NCI-H748 treated with DMSO at 0.1 percent for 48 hours (cell line): ENCODE measurements at places on chromosomes 2 and 18.

- DNase-seq, result no peak
Measured at GRCh38 chr18:6718267-6718666, 11.2 kb upstream of the ARHGAP28 start.

- DNase-seq, result no peak
Measured at GRCh38 chr2:70668432-70668831, 99.6 kb downstream of the ADD2 start.

DNA sequence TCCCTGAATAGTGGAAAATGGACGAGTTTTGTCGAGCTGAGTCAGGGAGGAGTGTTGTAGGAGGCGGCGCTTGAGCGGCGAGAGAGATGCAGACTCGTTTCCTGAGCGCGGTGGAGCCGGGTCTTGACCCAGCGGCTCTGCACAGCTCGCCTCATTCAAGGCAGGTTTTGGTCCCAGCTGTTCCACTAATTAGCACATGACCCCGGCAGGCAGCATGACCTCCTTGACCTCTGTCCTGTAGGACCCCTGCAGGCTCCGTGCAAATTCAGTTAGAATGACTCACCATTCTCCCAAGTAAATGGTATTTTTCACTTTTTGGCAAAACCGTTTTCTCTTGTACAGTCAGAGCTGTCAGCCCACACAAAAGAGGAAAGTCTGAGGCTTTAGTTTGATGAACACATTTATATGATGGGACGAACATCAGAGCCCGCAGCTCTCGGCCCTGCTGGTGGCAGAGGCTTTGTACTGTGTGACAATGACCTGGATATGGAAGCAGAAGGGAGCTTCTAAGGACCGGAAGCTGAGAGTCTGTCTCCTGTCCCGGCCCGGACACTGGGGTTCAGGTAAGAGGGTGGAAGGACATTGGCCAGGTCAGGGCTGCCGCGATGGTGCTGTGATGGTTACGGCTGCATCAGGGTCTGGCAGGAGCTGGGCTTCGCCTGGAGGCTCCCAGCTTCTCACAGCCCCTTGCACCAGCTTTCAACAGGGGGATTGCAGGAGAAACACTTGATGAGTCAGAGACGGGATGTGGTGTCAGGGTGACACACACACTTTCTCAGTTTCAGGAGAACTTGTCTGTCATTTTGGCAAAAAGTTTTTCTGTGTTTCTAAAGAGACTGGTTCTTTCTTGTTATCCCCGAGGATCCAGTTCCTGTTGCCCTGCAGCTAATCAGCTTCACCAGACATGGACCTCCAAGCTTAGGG lies 29.9 kb upstream of the ALKAL2 start:
- no peak for DNase-seq

DNA sequence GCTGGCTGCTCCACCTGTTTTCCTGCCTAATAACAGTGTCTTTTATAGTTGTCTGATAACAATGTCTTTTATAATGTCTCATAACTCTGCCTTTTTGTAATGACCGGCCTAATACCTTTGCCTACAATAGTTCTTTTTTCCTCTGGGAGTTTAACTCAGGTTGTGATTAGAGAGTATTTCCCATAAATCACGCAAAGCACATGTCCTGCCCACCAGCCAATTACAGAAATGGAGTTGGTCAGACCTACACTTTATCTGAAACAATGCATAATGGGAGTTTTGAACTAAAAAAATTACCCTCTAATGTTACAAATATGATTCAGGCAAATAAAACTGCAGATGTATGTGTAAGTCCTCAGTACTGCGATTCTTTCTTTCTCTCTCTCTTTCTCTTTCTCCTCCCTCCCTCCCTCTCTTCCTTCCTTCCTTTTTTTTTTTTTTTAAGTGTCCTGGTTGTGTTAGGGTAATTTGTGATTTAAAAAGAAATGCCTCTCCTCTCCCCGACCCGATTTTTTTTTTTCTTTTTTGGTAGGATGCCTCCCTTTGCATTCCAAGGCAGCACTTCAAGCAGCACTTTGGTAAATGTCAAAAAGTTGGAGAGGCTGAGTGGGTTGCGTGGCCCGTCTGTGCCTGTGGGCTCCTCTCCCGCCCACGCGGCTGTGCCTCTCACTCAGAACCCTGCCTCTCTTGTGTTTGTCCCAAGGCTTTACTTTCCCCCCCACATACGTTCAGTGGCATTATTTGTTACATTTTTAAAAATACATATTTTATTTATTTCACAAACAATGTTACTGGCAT lies 147.3 kb downstream of the AGAP1 start:
- no peak for DNase-seq

DNA sequence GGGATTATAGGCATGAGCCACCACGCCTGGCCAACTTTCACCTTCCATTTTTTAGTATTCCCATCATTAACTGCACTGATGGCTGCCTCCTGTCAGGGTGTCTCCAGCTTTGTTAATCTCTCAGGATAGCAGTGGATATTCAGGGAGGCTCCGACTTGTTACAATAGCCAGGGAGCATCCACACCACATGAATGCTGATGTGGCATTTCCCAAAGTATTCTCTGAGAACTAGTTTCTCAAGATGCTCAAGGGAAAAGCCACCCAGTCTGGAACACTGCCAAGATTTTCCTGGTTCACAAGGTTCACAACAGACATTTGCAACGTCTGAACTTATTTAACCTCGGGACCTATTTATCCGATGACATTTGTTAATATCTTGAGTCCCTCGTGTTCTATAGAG lies 33.8 kb downstream of the ZNF519 start:
- no peak for DNase-seq

DNA sequence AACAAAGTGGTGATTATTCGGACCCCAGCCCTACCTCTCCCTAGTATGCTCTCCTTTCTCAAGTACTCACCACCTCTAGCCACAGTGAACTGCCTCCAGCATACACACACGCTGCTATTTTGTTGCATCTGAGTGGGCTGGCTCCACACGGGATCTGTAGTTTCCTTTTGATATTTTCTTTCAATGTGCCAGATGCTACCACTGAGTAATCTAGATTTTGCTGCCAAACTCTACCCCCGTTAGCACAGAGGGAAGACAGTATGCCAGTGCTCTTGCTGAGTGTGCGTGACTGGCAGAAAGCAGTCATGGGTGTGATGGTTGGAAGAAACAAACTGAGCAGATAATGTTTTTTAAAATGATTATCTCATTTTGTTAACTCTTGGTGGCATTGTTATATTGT lies 11.6 kb downstream of the CFLAR start:
- DNase-seq, result no peak

GRCh38 chr2:32678825-32679224 lies 51.0 kb downstream of the TTC27 start:
- DNase-seq, result no peak

- DNase-seq, result no peak
Measured at GRCh38 chr18:12995424-12995823, 4.3 kb downstream of the CEP192 start.

DNA sequence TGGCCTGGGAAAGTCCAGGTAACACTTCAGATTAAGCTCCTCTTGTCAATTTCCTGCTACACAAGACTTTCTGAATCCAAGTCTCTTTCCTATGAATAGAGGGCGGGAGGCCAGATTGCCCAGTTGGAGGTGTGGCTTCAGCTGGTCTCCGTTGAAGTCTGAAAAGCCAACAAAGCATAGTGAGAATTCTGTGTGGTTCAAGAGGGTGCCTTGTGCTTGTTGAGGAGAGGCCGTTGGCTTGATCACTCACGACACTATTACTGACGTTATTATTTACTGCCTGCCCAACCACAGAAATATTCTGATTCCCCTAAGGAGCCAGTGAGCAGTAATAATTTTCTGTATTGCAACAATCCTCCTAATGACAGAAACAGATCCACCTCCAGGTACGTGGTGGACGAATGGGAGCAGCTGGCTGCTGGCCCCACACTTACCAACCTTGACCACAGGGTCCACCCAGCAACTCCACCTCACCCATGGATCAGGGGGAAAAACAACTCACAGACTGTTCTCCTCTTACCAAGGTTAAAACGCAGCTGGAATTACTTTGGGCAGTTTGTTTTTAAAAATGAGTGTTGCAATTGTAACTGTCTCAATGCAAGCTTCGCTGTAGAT lies 21.9 kb downstream of the NRP2 start:
- DNase-seq, result no peak

DNA sequence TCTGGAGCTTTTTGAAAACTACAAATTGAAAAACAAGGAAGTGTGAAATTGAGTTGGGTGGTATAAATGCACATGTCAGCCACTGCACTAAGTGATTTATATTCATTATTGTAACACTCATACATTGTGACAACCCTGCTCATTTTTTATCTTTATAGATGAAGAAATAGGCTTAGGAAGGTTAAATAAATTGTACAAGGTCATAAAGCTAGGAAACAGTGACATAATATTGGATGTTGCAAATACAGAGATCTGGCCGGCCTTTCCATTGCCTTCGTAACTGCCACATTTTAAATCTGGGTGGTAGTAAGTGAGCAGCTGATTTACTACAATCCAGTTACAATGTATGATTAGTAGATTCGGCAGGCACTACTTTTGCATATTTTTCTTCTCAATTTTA lies 76.6 kb upstream of the LPIN2 start:
- no peak for DNase-seq

DNA sequence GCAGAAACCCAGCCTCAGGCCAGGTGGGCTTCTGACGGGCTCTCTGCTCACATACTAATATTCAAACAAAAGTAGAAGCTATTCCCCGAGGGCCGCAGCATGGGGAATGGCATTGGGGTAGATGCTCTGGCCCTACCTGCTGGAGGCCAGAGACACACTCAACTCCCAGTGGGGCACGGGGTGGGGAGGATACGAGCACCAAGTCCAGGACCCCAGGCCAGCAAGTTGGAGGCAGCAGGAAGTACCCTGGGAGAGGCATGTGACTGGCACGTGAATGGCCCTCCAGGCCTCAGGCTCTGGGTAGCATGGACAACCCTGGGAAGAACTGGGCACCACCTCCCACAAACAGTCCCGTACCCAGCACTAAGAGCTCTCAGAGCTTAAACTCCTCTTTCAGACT lies 3.8 kb downstream of the DNMT3A start:
- no peak for DNase-seq

GRCh38 chr2:79041032-79041448 lies 15.5 kb downstream of the REG3G start:
- DNase-seq, result peak; percentile 8

DNA sequence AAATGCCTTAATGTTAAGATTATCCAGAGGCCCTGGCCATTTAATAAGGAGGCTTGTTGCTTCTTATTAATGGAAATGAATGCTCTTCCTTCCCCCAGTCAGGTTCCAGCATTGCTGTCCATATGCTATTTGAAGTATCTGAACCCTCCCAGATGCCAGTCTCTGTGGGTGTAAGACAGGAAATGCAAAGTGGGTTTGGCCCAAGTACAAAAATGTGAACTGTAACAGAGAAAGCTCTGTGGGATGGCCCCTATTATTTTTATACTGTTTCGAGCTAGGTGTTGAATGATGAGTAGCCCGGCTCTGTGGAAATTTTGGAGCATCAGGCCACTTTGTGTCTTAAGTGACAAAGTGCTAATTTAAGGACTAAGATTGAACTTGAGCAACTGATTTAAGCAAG lies 141.0 kb downstream of the UXS1 start:
- DNase-seq, result no peak

- DNase-seq, result no peak
Measured at GRCh38 chr2:69716555-69717120, 25.3 kb upstream of the ANXA4 start.

GRCh38 chr2:52365946-52366345 lies 1334.0 kb upstream of the NRXN1 start:
- no peak for DNase-seq

GRCh38 chr2:153476816-153477635 lies 1.5 kb downstream of the RPRM start:
- DNase-seq, result peak; percentile 96

DNA sequence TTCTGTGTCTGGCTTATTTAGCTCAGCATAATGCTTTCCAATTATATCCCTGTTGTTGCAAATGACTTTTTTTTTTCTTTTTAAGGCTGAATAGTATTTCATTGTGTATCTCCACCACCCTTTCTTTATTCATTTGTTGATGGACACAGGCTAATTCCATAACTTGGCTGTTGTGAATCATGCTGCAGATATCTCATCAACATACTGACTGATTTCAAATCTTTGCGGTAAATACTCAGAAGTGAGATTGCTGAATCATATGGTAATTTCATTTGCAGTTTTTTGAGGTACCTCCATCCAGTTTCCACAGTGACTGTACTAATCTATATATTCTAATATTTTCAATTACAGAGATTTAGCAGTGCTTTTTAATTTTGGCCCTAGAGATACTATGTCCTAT lies 266.2 kb downstream of the TMX3 start:
- no peak for DNase-seq

DNA sequence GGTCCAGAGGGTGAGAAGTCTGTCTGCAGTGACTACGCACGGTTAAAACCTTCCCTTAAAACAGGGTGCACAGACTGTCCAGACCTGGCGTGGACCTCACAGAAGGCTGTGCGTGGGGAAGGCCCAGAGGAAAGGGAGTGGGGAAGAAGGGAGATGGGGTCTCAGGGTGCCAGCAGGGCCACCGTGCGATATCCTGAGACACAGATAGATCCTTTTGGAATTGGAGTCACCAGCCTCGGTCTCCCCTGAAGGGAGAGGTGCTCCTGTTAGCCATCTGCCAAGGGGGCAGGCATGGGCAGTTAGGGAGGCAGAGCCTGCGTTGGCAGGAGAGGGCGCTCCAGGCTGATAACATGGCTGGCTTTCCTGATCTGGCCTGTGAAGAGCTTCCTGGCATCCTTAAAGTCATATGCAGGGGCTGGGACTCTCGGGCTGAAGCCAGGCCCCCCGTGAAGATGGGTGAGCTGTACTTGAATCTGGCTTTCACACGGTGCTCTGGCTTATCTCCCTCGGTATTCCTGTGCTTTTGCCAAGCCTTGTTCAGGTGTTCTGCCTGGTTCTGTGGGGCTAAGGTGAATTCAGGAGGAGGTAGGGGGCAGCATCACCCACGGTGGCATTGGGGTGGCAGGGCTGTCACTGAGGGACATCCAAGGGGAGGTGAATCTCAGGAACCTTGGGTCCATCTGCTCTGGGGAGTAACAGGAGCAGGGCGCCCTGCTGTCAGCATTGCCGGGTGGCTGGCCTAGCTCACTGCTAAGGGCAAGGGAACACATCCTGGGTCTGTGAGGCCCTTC lies 107.2 kb upstream of the SMAD2 start:
- no peak for DNase-seq

DNA sequence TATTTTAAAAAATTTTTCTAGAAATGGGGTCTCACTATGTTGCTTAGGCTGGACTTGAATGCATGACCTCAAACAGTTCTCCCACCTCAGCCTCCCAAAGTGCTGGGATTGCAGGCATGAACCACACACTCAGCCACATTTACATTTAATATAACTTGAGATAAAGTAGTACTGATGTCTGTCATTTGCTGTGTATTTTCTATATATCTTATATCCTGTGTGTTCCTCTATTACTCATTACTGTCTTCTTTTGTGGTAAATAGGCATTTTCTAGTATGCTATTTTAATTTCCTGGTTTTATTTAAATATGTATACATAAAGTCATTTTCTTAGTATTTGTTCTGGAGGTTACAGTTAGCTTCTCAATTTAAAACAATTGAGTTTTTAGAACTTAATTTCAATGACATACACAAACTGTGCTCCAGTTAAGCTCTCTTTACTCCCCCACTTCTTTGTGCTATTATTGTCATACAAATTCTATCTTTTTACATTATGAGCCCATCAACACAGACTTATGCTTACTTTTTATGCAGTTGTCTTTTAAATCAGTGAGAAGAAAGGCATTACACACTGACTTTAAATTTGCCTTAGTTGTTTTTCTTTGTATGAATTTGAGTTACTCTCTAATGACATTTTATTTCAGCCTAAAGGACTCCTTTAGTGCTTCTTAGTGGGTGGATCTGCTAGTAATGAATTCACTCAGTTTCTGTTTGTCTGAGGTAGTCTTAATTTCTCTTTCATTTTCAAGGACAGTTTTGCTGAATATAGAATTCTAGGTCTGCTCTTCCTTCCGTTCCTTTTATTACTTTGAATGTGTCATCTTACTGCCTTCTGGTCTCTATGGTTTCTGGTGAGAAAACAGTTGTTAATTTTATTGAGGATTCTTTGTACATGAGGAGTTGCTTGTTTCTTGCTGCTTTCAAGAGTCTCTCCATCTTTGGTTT lies 6.2 kb upstream of the INPP4A start:
- no peak for DNase-seq
